ENCODE measurements at places on chromosomes 7 and 10. TPM values are rescaled to one million over a fixed set of nuclear protein-coding genes. Genes with fewer than 3 reads are reported as not detected.

- DNase-seq, result no peak
These were observed 315.3 kb upstream of the AUTS2 start for GRCh38 chr7:69282946-69283345.

DNA sequence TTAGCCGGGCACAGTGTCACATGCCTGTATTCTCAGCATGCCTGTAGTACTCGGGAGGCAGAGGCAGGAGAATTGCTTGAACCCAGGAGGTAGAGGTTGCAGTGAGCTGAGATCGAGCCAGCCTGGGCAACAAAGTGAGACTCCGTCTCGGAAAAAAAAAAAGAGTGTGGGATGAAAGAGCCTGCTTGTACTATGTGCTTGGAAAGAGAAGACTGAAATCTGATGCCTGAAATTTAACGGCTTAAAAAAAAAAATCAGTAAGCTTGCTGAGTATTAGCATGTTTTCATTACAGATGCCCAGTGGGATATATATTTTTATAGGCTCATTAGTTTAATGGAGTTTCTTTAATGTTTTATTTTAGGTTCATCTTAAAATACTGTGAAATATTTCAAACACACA, 4.2 kb downstream of the NT5C2 start:
- DNase-seq, result no peak

- no peak for DNase-seq
These were observed 22.5 kb downstream of the PDZD8 start for GRCh38 chr10:117352724-117353123.

DNA sequence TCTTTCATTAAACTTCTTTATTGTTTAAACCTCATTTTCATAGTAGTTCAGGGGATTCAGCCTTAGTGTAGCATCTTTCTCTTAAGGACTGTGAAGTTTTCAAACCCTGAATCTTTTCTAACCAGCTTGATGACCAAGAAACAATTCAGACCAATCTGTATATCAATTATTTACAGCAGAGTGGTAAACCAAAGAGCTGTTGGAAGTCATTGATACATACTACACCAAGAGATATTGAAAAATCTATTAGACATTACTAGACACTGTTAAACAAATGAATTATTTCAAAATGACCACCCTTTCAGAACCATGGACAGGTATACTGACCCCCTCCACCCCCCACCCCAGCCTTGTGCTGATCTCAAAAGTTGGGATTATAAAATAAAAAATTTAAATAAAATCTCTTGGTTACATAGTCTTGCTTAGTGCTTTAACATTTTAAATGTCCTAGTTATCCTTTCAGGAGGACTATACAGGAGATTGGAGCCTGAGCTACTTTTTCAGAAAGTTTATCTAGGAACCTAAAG, 143.9 kb upstream of the LSM8 start:
- DNase-seq, result no peak

DNA sequence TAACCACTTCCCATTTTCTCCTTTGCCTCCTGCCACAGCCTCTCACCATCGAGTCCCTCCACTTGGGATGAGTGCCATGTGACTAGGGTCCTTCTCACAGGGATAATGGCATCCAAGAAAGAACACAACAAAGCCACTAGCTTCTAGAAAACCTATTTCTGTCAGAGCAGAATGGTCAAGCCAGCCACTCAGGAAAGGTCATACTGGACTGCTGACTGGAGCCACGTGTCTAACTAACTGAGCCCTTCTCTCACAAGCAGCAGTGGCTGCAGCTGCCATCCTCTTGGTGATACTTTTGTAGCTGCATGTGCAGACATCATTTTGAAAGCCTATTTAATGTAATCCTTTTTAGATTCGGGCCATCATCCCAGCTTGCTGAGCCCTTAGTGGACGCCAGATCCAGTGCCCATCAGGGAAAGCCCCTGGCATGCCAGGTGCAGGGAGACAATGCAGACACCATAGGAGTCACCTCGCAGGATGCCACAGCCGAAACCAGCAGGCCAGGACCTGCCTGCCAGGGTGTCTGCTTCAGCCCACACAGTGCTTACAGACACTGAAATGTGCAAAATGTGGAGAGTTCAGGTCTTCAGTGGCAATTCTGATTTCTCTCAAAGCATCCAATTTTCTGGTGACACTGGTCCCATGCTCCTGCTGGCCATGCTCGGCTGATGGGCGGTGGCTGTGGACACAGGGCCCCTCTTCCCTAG, 98.3 kb upstream of the DDC start:
- no peak for DNase-seq

DNA sequence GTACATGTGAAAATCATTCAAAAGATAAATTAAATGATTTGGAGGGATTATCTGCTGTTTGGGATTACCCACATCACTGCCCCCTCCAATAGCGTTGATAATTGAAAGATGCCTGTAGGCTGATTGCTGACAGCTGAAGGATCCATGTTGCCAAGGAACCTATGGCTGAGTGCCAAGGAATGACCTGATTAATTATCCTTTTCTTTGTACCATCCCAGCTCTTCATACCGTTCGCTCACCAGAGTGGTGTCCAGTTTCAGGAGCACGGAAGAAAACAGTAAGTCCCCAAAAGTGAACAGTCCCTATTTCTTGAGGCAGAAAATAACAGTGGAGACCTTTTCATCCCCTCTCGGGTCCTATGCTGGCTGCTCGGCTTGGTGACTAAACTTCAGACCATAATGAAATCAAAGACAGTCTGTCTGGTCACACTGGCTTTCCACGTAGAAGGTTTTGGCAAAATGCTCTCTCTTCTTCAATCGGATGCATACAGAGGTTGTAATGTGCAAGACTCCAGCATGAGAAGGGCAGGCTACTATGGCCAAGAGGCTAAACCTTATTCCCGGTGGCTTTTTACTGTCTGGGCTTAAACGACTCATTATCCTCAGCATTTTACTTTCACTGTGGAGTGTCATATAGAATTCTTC, 108.8 kb downstream of the SPAG6 start:
- peak; percentile 72 for DNase-seq

DNA sequence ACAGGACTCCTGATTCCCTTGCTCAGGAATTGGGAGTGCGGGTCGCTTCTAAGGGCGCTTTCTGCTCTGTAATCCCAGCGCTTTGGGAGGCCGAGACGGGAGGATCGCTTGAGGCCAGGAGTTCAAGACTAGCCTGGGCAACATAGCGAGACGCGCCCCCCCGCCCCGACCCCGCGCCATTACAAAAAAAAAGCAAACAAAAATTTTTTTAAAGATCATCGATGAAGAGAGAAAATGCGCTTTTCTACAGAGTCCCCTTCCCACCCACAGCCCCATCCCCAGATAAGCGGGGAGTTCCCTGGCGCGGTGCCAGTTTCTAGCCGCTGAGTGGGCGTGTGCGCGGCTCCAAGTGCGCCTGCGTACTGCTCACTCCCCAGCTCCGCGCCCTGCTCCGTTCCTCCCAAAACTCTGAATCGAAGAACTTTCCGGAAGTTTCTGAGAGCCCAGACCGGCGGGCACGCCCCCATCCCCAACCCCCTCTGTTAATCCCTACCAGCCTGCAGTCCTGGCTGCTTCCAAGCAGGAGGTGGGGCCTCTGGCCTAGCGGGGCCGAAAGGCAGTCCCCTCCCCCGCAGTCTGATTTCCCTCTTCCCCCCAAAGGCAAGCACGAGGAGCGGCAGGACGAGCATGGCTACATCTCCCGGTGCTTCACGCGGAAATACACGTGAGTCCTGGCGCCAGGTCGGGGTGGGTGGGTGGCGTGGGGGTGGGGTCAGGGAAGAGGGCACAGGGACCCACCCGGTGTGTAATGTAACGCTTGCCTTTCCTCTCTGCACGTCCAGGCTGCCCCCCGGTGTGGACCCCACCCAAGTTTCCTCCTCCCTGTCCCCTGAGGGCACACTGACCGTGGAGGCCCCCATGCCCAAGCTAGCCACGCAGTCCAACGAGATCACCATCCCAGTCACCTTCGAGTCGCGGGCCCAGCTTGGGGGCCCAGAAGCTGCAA, 1.0 kb downstream of the HSPB1 start:
- peak; percentile 95 for DNase-seq

DNA sequence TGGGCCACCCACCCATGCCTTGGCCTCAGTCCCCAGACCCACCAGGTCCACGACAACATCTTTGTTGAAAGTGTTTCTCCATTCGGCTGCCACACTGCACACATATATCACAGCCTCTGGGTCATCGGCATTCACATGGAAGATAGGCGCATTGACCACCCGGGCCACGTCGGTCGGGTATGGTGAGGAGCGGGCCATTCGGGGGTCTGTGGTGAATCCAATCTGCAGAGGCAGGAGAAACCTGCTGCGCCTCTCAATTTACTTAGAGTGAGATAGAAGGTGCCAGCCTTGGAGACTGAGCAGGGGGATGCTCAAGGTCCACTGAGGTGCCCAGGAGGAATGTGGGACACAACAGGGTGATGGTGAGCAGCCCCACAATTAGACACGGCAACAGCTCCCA, 16.4 kb downstream of the OGDHL start:
- DNase-seq, result no peak

DNA sequence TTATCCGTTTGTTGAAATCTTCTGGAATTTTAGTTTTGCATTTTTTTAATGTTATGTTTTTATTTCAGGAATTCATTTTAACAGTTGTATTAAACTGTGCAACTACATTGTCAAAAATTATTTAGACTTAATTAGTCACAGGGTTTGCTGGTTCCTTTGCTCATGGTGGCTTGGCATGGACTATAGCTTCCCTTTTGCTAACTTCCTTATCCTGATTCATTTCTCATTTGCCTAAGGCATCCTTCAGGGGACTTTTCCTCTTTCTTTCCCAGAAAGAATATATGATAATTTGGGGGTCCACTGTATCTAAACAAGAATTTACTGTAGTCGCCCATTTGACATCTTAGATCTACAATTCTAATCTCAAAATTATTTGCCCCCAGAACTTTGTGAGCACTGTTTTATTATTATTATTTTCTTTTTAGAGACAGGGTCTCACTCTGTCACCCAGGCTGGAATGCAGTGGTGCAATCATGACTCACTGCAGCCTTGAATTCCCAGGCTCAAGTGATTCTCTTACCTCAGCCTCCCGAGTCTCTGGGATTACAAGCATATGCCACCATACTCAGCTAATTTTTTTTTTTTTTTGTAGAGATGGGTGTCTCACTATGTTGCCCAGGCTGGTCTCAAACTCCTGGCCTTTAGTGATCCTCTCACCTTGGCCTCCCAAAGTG, 13.9 kb downstream of the FIGNL1 start:
- no peak for DNase-seq

GRCh38 chr10:3763852-3764625, 21.0 kb downstream of the KLF6 start:
- no peak for DNase-seq

GRCh38 chr7:141076377-141076776, 2.5 kb downstream of the TMEM178B start:
- no peak for DNase-seq

GRCh38 chr10:71009126-71009525, 120.8 kb upstream of the PCBD1 start:
- DNase-seq, result no peak

DNA sequence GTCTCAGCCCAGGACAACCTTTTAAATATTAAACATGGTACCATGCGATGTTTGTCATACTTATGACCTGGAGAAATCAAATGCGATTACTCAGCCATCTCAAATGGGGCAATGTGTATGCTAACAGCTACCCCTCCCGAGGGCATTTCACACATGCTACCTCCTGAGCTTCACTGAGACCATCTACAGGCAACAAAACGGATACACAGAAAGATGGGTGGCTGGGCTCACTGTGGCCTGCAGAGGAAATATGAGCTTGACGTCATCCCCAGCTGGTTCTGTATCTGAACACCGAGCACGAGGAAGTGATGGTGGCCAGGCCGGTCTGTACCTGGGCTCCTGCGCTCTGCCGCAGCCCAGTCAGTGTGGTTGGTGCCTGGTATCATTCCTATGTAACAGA, 374.3 kb downstream of the RPS24 start:
- DNase-seq, result no peak

- no peak for DNase-seq
These were observed 146.8 kb downstream of the ARHGAP22 start for GRCh38 chr10:48457949-48458661.

- DNase-seq, result no peak
These were observed 54.9 kb downstream of the POT1 start for GRCh38 chr7:124874644-124875163.

DNA sequence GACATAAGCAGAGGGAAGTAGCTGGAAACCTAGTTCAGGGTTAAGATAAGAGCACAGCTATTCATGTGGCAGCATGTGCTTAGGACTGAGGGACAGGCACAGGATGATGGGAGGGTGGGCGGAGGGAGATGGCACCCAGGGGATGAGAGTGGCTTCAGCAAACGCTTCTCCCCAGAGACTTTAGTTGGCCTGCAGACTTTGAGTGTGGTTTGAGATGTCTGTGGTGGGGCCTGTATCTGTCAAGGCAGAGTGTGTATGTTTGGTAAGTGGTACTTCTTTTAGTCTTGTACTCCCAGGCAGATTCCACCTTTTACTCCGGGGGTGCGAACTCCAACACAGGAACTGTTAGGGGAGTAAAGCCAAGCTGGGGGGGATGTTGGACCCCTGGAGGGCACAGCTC, 88.9 kb downstream of the WDFY4 start:
- DNase-seq, result peak; percentile 70

GRCh38 chr10:127984945-127985344, 78.0 kb downstream of the PTPRE start:
- DNase-seq, result no peak

DNA sequence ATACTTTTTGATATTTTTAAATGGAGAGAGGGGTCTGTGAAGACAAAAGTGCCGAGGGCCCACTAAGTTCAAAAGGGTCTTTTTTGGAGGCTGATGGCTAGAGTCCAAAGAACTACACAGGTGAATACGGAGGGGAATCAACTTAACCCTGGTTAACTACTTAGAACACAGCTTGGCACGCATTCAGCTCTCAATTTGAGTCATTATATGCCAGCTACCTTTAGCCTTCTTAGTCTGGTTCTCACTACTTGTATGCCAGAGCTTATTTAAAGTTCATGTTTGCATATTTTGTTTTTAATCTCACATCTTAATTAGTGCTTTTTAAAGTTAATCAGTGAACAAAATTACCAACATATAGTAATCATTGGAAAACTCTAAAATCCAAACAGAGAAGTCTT, 80.8 kb downstream of the VWDE start:
- DNase-seq, result no peak

- DNase-seq, result no peak
These were observed 192.2 kb upstream of the TBX20 start for GRCh38 chr7:35446091-35446490.

DNA sequence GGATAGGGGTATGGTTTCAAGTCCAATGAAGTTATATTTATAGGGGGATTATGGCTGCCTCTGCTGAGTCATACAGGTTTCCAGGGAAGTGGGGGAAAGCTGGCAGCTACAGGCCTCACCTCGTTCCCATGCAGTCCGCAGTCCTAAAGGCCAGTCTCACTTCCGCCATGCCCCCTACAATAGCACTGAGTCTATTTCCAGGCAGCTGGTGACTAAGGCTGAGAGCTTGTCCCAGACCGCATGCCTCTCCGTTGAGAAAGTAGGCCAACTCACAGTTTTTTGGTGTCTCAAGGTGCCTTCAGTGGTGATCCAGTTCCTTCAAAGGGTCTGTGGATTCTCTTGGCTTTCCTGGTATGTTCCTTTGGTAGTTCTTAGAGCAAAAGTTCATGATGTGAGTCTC, 203.9 kb upstream of the GLI3 start:
- DNase-seq, result no peak

The SLC18A2 gene
- 1.7 TPM for total RNA-seq

The ZNF487 gene
- 10.0 TPM for total RNA-seq

The SKIDA1 gene
- total RNA-seq, result 1.2 TPM

The NCF1 gene
- 3.6 TPM for total RNA-seq

The VIPR2 gene
- total RNA-seq, result 16.6 TPM

The SH2D4B gene
- total RNA-seq, result 0.26 TPM

The HOXA9 gene
- not detected for total RNA-seq

The C10orf53 gene
- not detected for total RNA-seq

Measured in esophagus muscularis mucosa (tissue), 4 donors.